ENCODE measurements at places on chromosomes 1 and 21.

GRCh38 chr1:182515556-182515955 is 65.6 kb downstream of the RGSL1 start:
- no peak for DNase-seq

DNA sequence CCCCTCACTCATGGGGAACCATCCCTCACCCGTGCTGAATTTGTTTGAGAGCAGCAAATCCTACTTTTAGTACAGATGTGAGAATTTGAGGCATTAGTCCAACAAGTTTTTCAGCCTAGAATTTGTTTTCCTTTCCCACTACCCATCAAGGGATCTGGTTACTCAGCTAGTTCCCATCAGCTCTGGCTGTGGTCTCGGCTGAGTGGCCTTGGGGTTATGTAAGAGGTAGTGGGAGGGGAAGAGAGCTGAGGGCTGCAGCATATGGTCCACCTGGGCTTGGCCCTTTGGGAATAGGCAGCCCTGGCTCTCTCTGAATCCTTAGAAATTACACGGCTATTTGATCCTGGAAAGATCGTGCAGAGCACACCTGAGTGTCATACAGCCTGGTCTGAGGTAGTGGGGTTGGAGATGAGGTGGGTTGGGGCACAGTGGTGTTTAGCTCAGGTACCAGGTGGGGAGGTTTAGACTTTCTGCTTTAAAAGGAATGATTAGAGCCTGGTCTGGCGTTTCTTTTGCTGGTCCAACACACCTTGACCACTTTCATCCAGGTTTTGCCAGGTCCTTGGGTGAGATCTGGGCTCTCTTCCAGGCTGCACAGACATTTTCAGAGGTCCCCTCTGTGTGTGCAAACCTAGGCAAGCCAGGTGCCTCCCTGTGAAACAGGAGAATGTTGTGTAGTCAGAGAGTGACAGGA is 4.2 kb downstream of the GSTM4 start:
- DNase-seq = no peak

DNA sequence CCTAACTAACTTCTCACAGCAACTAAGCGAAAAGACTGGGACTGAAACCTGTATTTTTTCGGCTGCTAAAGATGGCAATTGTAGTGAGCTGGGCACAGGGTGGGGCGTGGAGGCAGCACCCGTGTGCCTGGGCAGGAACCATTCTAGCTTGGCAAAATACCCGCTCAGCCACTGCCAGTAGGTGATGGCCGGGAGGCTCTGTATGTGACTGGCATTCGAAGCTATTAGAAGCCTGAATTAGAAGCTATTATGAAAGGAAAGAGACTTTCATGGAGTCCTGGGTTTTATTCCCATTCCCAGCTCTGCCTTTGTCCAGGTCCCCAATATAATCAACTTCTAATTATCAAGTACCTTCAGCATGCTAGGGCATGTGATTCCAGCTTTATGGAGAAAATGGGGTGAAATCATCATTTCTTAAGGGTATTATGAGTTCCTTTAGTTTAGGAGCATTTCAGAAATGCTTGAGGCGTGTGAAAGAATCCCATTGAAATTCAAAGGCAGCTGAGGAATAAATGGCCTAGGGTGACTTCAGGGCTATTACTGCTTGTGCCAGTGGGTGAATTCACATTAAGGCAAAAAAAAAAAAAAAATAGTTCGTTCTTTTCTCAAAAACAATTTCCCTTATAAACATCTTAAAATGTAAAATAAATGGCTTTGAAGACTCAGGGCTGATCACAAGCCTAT is 125.6 kb downstream of the KCNN3 start:
- DNase-seq = no peak

DNA sequence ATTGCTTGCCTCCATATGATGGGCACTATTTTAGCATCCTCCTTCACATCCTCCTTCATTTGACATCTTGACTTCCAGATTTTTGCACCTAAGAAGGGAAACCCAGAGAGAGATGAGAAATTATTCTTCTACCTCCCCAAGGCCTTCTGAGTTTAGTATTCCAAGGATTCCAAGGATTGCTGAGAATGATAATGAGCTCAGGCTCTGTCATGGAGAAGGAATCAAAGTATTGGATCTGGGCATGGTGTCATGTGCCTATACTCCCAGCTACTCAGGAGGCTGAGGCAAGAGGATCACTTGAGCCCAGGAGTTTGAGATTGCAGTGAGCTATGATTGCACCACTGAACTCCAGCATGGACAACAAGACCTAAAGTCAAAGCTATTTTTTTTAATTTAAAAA is 26.6 kb upstream of the ZNF281 start:
- DNase-seq = no peak

GRCh38 chr1:85865213-85865612 is 157.0 kb upstream of the ZNHIT6 start:
- DNase-seq = no peak

GRCh38 chr1:28436211-28436769 is 66.8 kb downstream of the PHACTR4 start:
- no peak for DNase-seq

- DNase-seq = no peak
These were observed 9.6 kb downstream of the CLDN14 start for GRCh38 chr21:36470294-36470693.

Data from effector memory CD4-positive, alpha-beta T cell (primary cell).